T-helper 22 cell (primary cell): ENCODE measurements at places on chromosomes 11 and 22.

- no peak for DNase-seq
These were observed 81.6 kb downstream of the TEAD1 start for GRCh38 chr11:12755510-12756453.

GRCh38 chr11:132962041-132962440 lies 570.3 kb downstream of the OPCML start:
- DNase-seq, result no peak

GRCh38 chr22:50260801-50261614 lies 475 bp downstream of the MAPK12 start:
- no peak for DNase-seq

GRCh38 chr22:22878801-22879674 lies 8.6 kb upstream of the IGLL5 start:
- DNase-seq, result no peak
